ENCODE measurements at places on chromosomes 6 and 20. TPM values are rescaled to one million over a fixed set of nuclear protein-coding genes. Genes with fewer than 3 reads are reported as not detected.

- H3K27me3 ChIP-seq = no peaks in the 10 kb centered on the region
- H3K4me3 ChIP-seq = no peak overlapping the region
- peaks cover 23% of the 10 kb centered on the region for H3K4me1 ChIP-seq
- no peak for DNase-seq
- H3K27ac ChIP-seq = no peak overlapping the region
- H3K36me3 ChIP-seq = no peaks in the 10 kb centered on the region
These were observed 4.0 kb upstream of the TLDC2 start for GRCh38 chr20:36871640-36872570.

CD109 gene
- 42.1 TPM for total RNA-seq

DNA sequence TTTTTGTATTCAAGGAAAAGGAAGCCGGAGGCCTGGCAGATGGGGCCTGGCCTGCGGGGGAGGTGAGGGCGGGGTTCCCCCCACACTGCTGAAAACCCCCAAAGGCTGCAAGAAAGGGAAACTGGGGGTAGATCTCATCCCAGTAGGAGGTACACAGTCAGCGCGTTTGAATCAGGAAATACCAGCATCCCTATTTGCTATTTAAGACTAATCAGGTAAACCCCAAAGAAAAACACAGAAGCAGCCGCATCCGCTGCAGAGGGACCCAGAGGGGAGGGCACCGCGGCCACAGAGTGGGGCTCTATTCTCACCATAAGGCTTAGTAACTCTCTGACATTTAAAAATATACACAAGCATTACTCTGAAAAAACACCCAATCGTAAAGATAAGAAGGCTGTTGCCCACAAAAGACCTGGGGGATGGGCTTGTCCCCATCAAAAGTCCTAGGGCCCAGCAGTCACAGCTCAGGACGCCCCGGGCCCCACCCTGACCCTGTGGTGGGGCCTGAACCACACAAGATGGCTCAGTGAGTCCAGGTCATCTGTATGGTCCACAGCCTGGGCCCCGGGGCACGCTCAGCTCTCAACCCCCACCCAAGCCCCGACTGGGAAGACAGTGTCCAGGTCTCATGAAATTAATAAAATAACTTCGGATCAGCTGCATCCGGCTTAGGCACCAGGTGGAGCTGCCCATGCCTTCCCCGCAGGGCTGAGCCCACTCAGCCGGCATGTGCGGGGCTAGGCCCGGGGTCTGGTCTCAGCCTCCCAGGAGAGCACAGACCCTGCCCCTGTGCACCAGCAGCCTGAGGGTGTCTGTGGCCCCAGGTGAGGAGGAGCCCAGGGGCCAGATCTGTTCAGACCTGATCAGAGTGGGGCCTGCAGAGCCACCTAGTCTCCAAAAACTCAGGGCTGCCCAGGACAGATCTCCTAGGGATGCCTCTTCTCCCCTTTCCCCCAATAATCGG lies 31.0 kb downstream of the KCNQ2 start:
- H3K27ac ChIP-seq = no peak overlapping the region
- H3K4me1 ChIP-seq = no peaks in the 10 kb centered on the region
- no peaks in the 10 kb centered on the region for H3K36me3 ChIP-seq

CLPSL2 gene
- 1.7 TPM for total RNA-seq

DNA sequence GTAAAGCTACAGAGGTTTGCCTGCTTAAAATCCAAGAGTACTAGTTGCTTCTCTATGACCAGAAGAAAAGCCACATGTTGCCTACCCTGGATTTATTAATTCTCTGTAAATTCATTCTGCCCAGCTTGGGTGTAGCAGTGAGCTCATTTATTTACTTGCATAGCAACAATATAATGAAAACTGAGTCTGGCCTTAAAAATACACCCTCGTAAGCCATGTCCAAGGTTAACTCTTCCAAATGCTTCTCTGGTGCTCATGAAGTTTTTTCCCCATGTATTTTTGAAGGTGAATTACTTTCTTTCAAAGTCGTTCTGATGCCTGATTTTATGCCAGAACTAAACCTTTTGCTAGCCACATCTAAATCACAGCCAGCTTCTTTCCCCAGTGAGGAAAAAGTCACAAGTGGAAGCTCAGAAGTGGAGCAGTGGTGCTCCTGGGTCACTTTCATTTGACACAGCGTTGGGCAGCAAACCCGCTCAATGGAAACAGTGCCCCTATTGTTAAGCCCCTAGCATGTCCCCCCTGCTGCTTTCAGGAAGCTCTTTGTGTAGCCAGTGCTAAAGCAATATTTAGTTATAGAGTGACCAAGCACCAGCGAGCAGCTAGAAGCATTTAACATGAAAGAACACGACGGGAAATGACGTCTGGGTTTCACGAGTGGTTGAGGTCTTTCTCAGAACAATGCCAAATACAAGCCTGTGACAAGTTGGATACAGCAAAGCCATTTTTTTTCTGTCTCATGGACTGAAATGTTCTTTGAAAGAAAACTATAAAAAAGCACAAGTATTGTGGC lies 29.8 kb downstream of the NEDD9 start:
- no peak overlapping the region for H3K27ac ChIP-seq
- H3K4me1 ChIP-seq = peaks cover 10% of the 10 kb centered on the region
- H3K36me3 ChIP-seq = no peaks in the 10 kb centered on the region
- no peak overlapping the region for H3K4me3 ChIP-seq

- no peak overlapping the region for H3K4me3 ChIP-seq
- no peaks in the 10 kb centered on the region for H3K27me3 ChIP-seq
These were observed 100.5 kb upstream of the SLC2A12 start for GRCh38 chr6:134152767-134153485.

GRCh38 chr6:46325561-46326530 lies 155.1 kb upstream of the ENPP5 start:
- no peaks in the 10 kb centered on the region for H3K4me1 ChIP-seq
- no peak overlapping the region for H3K4me3 ChIP-seq
- no peak for DNase-seq
- H3K27me3 ChIP-seq = peaks cover 16% of the 10 kb centered on the region
- no peak overlapping the region for H3K27ac ChIP-seq

DLL1 gene
- total RNA-seq = 5.3 TPM

GRCh38 chr20:54278262-54278661 lies 70.4 kb downstream of the PFDN4 start:
- DNase-seq = no peak
- H3K4me1 ChIP-seq = no peaks in the 10 kb centered on the region
- H3K36me3 ChIP-seq = no peaks in the 10 kb centered on the region
- no peak overlapping the region for H3K4me3 ChIP-seq
- no peak overlapping the region for H3K27ac ChIP-seq
- no peaks in the 10 kb centered on the region for H3K27me3 ChIP-seq

RAD21L1 gene
- total RNA-seq = 0.17 TPM

All from HCT116 (cell line).